Activated CD4-positive, alpha-beta memory T cell treated with anti-CD3 and anti-CD28 coated beads, Interleukin-2, amount 10 ng/mL, durations not matched to agents 7 days and 5 days (primary cell): ENCODE measurements at places on chromosomes 12 and 14. TPM values are rescaled to one million over a fixed set of nuclear protein-coding genes. Genes with fewer than 3 reads are reported as not detected.
A peak's percentile ranks its signal among the peaks of the same experiment; 100 is the strongest.

DNA sequence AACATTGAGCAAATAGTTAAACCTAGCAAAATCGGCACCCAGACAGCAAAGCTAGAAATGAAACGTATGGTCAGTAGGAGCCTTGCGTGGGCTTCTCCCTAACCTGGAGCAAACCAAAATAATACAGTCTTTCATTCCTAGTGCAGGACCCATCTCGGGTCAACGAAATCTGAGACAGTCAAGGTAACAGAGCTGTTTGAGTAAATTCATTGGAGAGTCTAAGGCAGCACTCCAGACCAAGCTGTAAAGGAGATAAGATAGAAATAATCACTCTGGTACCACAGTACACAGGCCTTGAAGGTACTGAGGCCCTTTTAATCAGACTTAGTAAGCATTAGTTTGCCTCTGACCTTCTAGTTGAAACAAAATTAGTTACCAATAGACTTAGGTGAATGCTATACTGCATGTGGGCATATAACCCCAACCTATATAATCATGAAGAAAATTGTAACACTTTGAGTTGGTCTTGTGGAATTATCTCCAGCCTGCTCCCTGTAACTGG is 54.4 kb upstream of the BICD1 start:
- no peak overlapping the region for H3K4me3 ChIP-seq
- H3K36me3 ChIP-seq = no peaks in the 10 kb centered on the region
- no peak for DNase-seq

The SLC38A4 gene
- total RNA-seq = not detected

DNA sequence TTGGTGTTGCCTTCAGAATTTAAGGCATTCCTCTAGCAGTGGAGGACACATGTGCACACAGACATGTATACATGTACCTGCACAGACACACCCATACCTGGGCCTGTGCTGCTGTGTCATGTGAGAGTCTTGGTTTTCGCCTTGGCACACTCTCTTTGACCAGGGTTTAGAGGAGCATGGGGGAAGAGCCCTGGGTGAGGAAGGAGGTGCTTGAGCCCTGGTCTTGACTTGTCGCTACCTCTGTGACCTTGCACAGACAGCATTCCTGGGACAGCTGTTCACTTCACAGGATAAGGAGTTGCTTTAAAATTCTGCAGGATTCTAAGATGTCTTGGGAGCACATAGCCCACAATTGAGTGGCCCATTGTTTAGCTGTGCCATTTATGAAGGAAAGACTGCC is 94.7 kb downstream of the DDX51 start:
- no peaks in the 10 kb centered on the region for H3K4me1 ChIP-seq
- no peak for DNase-seq
- no peak overlapping the region for H3K27ac ChIP-seq
- H3K27me3 ChIP-seq = no peaks in the 10 kb centered on the region

The CCDC177 gene
- total RNA-seq = not detected

GRCh38 chr12:4496145-4496838 is 42.4 kb upstream of the RAD51AP1 start:
- no peak overlapping the region for H3K4me3 ChIP-seq
- peaks cover 18% of the 10 kb centered on the region for H3K4me1 ChIP-seq

DNA sequence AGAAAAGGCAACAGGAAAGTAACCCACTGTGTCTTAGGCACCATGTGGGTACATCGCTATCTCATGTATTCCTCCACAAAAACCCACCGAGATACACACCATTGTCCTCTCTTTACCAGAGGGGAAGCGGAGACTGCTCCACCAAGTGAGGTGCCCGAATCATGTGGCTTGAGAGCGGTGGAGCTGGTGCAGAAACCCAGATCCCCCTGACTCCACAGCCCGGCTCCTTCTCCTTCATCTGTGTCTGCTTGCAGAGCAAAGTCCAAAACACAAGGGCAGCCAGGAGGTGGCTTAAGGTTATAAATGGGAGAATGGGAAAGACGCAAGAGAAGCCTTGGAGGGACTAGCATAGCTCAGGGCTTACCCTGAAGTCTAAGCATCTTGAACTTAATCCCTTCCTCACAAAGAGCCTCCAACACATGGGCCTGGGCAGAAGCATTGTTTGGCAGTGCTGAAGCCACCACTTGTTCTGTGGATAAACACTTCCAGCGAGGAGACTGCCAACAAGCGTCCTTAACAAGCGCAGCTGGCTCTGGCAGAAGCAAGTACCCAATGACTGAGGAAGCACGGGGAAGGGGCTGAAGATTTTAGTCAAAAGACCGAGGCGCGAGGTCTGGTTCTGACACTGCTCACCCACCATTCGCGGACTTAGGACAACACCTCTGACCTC is 83.0 kb downstream of the TTC7B start:
- H3K36me3 ChIP-seq = no peaks in the 10 kb centered on the region
- no peak overlapping the region for H3K4me3 ChIP-seq
- no peaks in the 10 kb centered on the region for H3K27me3 ChIP-seq
- H3K4me1 ChIP-seq = no peaks in the 10 kb centered on the region
- H3K27ac ChIP-seq = no peak overlapping the region

- H3K27me3 ChIP-seq = no peaks in the 10 kb centered on the region
- no peak overlapping the region for H3K4me3 ChIP-seq
- H3K4me1 ChIP-seq = no peaks in the 10 kb centered on the region
- DNase-seq = no peak
- H3K36me3 ChIP-seq = no peaks in the 10 kb centered on the region
Measured at GRCh38 chr14:29799464-29800095, 128.1 kb downstream of the PRKD1 start.

DNA sequence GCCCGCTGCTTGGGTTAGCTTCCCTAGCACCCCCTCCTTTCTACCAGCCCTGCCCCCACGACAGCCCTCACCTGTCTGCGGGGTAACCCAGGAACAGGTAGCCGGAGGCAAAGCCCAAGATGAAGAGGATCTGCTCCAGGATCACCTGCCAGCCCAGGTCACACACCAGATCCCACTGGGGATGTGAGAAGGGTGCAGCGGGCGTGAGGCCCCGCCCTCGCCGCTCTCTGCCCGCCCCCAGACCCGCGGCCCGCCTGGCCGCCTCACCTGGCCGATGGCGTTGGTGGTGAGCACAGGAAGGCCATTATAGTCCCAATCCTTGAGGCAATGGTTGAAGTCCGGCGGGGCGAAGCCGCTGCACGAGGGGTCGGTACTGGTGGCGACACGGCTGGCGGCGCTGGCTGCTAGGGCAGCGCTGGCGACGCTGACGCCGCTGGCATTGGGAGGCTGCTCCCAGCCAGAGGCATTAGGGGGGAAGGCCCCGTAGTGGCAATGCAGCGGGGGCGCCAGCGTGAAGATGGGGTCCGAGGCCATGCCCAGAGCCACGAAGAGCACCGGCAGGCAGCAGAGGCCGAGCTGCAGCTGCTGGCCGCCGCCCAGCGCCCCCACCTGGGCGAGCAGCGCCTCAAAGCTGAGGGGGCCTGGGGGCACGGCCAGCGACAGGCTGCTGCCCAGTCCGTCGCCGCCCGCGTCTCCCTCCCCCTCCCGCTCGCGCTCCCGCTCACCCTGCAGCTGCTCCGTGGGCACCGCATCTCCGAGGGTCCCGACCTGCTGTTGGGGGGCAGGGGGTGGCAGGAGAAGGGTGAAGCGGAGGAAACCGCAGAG is 794 bp downstream of the SLC22A17 start:
- H3K4me3 ChIP-seq = peak overlapping the region; percentile 47
- H3K4me1 ChIP-seq = peaks cover 11% of the 10 kb centered on the region
- peaks cover 51% of the 10 kb centered on the region for H3K27me3 ChIP-seq
- DNase-seq = no peak
- H3K36me3 ChIP-seq = no peaks in the 10 kb centered on the region
- H3K27ac ChIP-seq = no peak overlapping the region

DNA sequence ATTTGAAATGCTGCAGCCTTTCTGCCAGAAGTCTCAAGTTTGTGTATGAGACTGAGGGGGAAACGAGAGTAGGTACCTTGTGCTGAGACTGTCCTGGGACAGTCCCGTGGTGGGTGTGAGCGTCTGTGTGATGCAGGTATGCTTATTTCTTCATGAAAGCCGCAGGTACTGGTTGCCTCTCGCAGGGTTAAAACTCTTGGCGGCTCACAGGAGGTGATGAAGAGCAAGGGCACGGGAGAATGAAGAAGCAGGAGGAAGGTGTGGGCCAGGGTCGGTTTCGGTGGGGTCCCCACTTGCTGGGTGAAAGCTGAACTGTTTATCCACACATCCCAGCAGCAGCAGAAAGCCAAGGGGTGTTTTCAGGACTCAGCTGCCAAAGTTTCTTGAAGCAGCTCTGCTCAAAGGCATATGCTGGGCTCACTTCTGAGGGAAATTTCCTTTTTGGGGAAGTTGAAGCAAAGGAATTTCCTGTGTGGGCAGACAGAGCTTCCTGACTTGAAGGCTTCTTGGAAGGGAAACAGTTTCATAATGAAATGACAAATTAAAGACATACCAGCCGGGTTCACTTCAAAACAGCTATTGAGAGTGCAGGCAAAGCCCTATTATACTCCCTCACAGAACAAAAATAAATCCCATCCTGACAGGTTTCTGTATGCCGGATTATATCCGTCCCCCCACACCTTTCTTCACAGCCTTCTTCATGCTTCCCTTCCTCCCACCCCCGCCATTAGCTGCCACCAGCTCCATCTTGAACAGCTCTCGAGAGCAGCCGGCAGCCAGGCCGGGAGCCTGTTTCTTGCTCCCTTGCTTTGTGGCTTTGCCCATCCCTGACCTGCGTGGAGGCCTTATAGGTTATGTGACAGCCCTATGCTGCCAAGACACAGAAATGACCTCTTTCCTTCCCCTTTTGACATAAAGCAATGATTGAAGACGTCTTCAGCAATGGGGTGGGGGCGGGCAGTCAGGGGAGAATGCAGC is 116.6 kb downstream of the ETV6 start:
- H3K4me1 ChIP-seq = peaks cover 89% of the 10 kb centered on the region
- peak overlapping the region; percentile 46 for H3K27ac ChIP-seq
- H3K27me3 ChIP-seq = no peaks in the 10 kb centered on the region

GRCh38 chr14:74942181-74942580 is 13.2 kb downstream of the PGF start:
- H3K4me1 ChIP-seq = peaks cover 57% of the 10 kb centered on the region
- H3K27me3 ChIP-seq = no peaks in the 10 kb centered on the region
- no peaks in the 10 kb centered on the region for H3K36me3 ChIP-seq

The SRSF5 gene
- total RNA-seq = 376 TPM

DNA sequence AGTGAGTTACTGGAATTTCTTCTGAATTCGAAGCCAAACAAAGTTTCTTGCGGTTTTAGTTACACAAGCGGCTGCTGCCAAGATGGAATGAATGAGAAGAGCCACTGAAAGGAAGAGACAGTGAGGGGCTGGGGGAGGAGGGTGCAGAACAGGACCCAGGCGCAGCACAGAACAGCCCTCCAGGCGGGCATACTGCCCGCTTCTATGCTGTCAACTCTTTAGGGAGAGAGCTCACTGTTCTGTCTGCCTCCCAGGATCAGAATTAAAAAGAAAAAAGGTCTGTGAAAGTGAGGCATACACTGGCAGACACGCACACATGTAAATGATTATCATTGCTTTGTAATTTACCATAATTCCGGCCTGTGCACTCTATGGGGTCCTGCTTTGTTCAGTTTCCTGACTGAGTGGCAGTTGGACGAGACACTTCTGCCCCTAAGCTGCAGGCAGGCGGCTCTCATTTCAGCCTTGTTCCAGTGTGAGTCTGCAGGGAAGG is 231.6 kb downstream of the CACNA1C start:
- no peak overlapping the region for H3K4me3 ChIP-seq
- no peaks in the 10 kb centered on the region for H3K36me3 ChIP-seq
- H3K27ac ChIP-seq = no peak overlapping the region
- no peak for DNase-seq

DNA sequence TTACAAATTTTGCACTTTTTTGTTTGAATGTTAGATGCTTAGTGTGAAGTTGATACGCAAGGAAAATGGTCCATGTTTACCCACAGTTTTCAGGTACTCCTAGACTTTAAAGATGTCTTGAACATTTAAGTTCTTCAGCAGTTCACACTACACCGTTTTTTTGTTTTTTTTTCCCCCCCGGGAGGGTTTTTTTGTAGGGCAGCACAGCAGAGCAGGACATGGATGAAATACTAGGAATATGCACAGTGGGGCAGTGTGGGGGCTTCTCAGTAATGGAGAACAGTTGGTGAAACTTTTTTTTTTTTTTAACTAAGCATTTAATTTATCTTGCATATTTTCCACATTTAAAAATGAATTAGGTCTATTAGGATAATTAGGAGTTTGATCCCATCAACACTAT is 4.9 kb downstream of the RAN start:
- peak overlapping the region; percentile 26 for H3K27ac ChIP-seq
- H3K36me3 ChIP-seq = peaks cover 54% of the 10 kb centered on the region
- peaks cover 69% of the 10 kb centered on the region for H3K4me1 ChIP-seq

The NGB gene
- not detected for total RNA-seq

DNA sequence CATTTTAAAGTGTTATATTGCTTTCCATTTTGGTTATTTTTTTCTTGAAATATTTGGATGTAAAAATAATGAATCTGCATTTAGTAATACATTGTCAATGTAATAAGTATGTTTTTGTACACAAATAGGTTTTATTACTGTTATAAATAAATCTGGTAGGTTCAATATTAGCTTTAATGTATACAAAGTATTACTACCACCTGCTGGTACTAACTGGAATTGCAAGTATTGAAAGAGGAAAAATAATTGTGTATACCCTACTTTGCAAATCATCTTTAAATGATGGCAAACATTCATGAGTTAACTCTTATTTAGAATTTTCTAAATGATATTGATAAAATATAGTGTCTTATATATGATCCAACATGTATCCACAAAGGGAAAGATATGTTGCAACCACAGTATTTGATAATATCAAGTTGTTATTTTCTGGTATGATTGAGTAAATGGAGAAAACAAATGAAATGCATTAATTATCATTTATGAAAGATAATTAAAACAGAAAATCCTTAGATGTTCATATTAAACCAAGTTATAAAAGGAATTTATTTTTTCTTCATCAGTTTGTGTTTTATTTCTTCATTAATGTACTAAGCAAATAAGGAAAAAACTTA is 3.2 kb downstream of the OR4K2 start:
- H3K27me3 ChIP-seq = no peaks in the 10 kb centered on the region
- no peak for DNase-seq
- H3K36me3 ChIP-seq = no peaks in the 10 kb centered on the region
- H3K4me3 ChIP-seq = no peak overlapping the region
- H3K27ac ChIP-seq = no peak overlapping the region

The OR4K1 gene
- total RNA-seq = not detected

DNA sequence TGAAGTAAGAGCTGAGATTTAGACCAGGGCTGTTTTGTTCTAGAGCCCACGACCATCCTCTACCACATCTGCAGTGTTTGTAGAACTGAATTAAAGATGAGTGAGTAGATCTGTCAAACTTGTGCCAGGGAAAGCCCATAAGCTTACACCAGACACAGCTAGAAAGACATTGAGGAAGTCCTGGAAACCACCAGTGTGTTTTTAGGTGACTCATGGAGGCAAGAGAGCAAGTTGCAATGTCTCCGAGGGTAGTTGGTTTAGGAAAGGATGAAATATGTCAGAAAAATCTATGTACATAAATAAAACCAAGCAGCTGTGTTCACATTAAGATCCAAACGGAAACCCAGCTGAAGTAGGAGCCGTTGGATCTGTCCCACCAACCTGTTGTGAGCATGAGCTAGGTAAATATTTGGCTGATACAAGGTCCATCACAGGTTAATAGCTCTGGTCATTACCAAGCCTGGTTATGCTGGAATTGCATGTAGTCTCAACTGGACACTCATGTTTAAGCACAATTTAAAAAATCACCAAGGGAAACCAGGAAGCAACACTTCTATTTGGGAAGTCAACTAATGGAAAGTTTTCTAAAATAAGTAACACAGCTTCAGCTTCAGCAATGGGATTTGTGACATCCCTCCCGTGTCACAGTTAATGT is 49.9 kb upstream of the PLEKHG3 start:
- peaks cover 23% of the 10 kb centered on the region for H3K4me1 ChIP-seq
- H3K27ac ChIP-seq = no peak overlapping the region
- peaks cover 27% of the 10 kb centered on the region for H3K27me3 ChIP-seq
- DNase-seq = no peak

GRCh38 chr12:47772738-47773061 is 338 bp upstream of the SLC48A1 start:
- peaks cover 5% of the 10 kb centered on the region for H3K27me3 ChIP-seq
- H3K36me3 ChIP-seq = peaks cover 3% of the 10 kb centered on the region
- no peak for DNase-seq
- H3K4me1 ChIP-seq = peaks cover 42% of the 10 kb centered on the region
- no peak overlapping the region for H3K27ac ChIP-seq
